ENCODE measurements at places on chromosomes 1 and 21.

GRCh38 chr1:7550261-7550865 is 220.7 kb upstream of the VAMP3 start:
- no peak for DNase-seq

DNA sequence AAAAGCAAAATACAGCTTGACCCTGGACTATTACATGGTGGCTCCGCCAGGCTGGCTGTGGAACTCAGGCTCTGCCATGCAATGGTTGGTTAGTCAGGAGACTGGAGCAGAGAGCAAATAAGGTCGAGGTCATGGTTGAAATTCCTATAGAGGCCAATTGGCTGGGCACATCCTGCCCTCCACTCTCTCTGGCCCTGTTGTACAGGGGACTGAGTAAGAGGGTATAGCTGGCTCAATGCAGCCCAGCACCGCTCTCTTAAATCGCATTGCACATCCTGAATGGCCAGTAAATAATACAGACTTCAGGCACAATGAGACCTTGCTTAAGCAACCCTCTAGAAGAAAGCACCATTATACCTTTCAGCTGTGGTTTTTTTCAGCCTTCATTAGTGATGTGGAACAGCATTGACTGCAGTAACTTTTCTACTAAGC is 59.3 kb upstream of the PPP2R5A start:
- DNase-seq = no peak

- DNase-seq = peak; percentile 41
These were observed 450 bp downstream of the S100A10 start for GRCh38 chr1:151993084-151993733.

- DNase-seq = no peak
These were observed 50.2 kb upstream of the LHX8 start for GRCh38 chr1:75083848-75084514.

GRCh38 chr1:36982709-36983108 is 51.6 kb downstream of the GRIK3 start:
- DNase-seq = no peak

DNA sequence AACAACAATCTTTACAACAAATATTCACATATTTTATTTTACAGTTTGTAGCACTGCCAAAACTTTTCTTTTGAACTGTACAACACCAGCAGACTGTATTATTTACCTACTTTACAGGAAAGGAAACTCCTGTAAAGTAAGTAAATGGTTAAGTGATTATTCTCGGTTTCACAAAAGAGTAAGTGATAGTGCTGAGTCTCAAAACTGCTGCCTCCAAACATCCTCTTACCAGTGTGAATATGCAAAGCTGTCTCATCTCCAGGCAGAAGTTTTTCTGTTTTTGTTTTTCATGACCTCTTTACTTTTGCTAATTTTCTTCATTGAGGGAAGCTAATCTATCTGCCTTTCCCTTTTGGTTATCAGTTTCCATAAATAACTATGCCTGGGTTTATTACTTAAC is 286.7 kb downstream of the SRGAP2C start:
- no peak for DNase-seq

DNA sequence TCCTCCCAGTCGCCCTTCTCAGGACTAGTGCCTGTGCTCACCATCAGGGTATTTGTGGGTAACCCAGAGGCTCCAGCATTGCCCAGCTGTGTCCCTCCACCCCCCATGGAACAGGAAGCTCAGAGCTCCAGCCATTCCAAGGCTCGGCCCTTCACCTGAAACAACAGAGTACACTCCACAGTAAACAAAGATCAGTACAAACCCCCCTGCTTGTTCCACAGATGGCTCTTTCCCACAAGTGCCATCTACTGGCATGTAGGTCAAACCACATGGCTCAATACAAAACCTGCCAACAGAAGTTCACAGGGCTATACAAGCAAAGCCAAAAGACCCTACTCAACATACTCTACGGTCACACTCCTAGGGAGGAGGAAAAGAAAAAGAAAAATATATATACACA is 258.7 kb downstream of the AGBL4 start:
- no peak for DNase-seq

GRCh38 chr1:9764550-9764949 is 59.2 kb downstream of the CLSTN1 start:
- no peak for DNase-seq

GRCh38 chr1:208641579-208642280 is 397.5 kb upstream of the PLXNA2 start:
- DNase-seq = no peak

DNA sequence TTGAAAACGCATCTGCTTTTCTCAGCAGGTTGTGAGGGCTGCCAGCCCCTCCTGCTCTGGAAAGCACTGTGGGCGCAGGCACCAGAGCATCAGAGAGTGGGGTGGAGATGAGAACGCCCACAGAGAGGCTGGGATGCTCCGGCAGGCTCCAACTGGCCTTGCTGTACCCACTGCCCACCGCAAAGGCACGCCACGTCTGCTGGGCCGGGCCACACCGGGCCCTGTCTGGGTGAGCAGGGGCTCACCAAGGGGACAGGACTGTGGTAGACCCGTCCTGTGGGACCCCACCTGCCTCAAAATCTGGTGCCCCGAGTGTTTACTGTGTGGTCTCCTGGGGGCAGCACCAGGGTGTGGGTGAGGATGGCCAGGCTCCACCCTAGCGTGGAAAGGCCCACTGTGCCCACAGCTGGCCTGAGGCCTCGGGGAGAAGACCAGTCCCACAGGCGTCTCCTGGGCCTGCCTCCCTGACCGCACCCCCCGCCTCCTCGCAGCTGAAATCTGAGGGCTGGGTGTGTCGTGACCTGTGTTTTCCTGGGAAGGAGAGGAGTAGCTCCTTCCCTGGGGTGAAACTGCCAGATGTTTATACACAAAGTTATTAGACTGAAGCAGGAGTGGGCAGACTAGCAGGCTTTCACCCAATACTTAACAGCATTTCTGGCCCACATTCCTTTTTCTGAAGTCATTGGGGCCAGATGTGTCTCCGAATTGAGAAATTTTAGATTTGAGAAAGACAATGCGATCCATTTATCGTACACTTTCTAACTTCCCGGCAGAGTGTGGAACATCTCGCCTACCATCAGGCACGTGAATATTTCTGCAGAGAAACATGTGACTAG is 53.8 kb downstream of the STUM start:
- no peak for DNase-seq

GRCh38 chr1:229196404-229197264 is 74.3 kb upstream of the RAB4A start:
- DNase-seq = no peak

DNA sequence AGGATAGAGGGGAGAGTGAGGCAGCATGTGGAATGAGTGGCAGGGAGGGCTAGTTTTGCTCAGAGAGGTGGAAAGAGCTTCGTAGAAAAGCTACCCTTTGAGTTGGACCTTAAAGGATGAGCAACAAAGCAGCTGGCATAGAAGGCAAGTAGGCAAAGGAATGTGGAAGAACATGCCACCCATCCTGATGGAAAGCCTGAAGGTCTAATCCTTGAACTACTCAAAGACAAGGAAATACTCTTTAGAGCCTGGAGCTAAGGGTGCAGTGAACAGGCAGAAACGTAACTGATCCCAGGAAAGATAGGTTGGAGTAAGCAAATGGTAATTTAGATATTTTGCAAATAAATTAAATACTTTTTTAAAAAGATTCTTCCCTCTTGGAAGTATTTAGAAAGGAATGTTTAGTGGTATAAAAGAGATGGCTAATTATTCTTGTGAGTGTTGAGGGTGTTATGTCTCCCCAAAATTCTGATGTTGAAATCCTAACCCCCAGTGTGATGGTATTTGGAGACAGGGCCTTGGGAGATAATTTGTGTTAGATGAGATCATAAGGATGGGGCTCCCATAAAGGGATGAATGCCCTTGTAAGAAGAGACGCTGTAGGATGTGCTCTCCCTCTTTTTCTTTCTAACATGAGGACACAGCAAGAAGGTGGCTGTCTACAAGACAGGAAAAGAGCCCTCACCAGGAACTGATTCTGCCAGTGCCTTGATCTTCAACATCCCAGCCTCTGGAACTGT is 308.1 kb upstream of the RUNX1 start:
- no peak for DNase-seq

- no peak for DNase-seq
These were observed 634 bp downstream of the ACTRT2 start for GRCh38 chr1:3021801-3022401.

DNA sequence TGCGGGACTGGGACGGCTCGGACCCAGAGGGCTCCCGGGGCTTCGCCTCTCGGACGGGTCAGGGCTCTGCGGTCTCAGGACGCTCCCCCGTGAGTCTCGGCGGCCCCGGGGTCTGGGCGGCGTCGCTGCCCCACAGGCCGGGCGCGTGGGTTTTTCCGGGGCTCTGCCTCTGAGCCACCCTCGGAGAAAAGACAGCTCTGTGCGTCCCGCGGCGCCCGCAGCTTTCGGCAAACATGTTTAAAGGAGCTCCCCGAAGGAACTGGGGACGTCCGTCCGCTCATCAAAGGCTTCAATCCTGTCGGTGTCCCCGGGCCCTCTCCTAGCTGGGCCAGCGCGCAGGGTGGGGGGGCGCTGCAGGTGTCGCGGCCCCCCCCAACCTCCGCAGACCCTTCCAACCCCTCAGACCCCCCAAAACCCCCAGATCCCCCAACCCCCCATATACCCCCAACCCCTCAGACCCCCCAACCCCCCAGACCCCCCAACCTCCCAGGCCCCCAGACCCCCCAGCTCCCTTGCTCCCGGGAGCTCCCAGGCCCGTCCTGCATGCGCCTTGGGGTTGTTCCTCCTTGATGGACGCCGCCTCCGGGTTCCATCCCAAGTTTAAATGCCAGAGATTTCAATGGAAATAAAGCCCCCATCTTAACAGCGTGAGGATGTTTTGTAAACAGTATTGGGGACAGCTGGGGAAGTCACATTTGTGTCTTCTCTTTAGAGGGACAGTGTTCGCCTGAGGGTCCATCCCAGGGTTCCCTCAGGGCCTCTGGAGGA is 996 bp upstream of the C1orf159 start:
- DNase-seq = no peak

- peak; percentile 58 for DNase-seq
These were observed 7.1 kb downstream of the NBL1 start for GRCh38 chr1:19651141-19651737.

GRCh38 chr1:116808848-116809508 is 54.7 kb downstream of the CD2 start:
- DNase-seq = no peak

GRCh38 chr1:174884038-174884437 is 115.7 kb upstream of the CACYBP start:
- DNase-seq = no peak

GRCh38 chr1:24049733-24050132 is 62.2 kb downstream of the MYOM3 start:
- no peak for DNase-seq

DNA sequence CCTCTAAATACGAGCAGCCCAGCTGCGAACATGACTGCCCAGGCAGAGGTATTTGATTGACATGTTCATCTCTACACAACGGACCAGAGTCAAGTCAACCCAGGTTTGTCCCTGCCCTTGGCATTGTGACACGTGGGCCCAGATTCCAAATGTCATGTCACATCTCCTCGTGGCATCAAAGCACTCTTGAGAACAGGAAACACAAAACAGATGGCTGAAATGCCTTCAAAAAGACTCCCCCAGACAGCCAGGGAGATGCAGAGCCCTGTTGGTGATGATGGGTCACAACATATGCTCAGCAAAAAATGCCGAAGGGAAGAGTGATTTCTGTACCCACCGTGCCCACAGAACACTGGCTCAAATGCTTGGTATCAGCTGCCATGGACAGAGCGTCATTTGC is 337.8 kb upstream of the DAB1 start:
- no peak for DNase-seq

GRCh38 chr1:207414606-207415108 is 39.5 kb upstream of the CR2 start:
- DNase-seq = no peak

DNA sequence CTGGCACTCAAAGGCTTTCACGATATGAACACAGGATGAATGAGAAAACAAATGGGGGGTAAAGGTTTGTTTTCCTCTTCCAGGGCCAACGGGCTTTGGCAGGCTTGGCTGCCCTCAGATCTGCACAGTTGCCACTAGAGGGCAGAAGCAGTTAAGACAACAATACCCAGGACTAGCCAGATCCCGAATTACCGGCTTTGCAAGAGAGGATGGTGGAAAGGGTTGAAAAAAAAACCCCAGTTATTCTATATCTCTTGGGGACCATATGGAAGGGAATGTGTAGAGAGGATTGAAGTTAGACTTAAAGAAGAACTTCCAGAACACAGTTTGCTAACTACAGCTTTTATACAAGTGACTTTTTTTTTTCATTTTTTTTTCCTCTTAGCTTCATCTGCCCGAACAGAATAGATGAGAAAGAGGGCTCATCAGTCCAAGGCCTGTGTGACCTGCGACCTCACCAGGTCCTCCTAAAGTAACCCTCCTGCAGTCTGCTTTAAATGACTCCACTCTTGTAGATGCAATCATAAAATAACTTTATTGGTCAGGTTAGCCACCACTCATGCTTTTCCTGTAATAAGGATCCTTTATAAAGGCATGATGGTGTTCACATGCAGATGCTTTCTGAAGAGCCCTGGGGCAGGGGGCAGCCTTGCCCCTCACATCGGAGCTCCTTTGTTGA is 10.7 kb downstream of the FMOD start:
- peak; percentile 79 for DNase-seq

DNA sequence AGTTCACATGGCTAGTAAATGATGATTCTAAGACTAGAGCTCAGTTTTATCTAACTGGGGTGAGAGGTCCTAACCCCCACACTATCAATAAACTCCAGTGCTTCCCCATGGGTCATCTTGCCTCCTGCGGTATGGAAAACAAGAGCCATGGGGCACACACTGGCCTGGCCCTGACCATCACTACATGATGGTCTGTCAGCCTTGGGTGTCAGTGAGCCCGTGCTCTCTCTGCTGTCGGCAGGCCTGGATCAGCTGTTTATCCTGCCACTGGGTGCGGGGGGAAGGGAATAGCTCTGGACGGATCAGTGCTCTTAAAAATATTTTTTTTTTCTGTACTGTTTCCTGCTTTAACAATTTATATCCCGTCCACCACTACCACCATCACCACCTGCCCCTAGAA is 255.0 kb upstream of the ADGRL2 start:
- DNase-seq = no peak

DNA sequence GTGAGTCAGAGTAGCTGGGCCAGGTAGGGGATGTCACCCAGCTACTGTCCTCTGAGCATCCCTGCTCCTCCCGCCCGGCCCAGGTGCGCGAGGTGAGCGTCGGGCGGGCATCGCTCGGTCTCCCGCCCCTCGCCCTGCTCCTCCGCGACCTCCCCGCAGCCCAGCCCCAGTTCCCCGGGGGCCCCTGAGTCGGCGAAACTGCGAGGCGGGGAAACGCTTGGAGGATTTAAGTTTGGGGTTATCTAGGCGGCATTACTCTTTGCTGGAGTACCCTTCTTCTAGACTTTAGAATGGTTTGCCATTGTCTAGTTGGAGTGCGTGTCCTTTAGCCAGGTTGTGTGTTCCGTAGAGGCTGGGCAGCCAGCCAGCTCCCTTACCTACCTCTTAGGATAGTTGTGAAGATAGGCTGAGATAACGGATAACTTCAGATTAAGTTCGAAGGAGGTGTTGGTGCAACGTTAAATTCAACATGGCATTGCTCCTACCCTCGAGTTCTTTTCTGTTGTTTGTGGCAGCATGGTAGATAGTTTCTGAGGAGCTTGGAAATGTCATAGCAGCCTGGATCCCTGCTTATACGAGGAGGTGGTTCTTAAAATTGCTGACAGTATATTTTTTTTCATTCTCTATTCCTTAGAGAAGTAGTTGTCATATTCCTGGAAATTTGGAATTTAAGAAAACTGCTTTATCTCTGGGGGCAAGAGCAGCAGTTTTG is 697 bp downstream of the AGO3 start:
- peak; percentile 21 for DNase-seq
